ENCODE measurements at places on chromosomes 7 and 10. TPM values are rescaled to one million over a fixed set of nuclear protein-coding genes. Genes with fewer than 3 reads are reported as not detected.

- DNase-seq, result no peak
- no peaks in the 10 kb centered on the region for H3K36me3 ChIP-seq
- H3K4me1 ChIP-seq, result peaks cover 16% of the 10 kb centered on the region
- peaks cover 3% of the 10 kb centered on the region for H3K27me3 ChIP-seq
- H3K27ac ChIP-seq, result no peak overlapping the region
- H3K4me3 ChIP-seq, result no peak overlapping the region
Measured at GRCh38 chr7:25864511-25864910, 287.5 kb upstream of the NFE2L3 start.

EBF3 gene
- total RNA-seq, result 1.3 TPM

GRCh38 chr10:70369498-70370018 is 12.9 kb downstream of the LRRC20 start:
- no peak for DNase-seq
- no peaks in the 10 kb centered on the region for H3K27me3 ChIP-seq
- no peaks in the 10 kb centered on the region for H3K36me3 ChIP-seq
- no peak overlapping the region for H3K4me3 ChIP-seq

XRCC2 gene
- total RNA-seq, result 2.9 TPM

LCOR gene
- 36.6 TPM for total RNA-seq

- no peak overlapping the region for H3K27ac ChIP-seq
- H3K4me3 ChIP-seq, result no peak overlapping the region
- no peaks in the 10 kb centered on the region for H3K27me3 ChIP-seq
Measured at GRCh38 chr7:9945131-9945530, 1028.5 kb upstream of the PHF14 start.

DNA sequence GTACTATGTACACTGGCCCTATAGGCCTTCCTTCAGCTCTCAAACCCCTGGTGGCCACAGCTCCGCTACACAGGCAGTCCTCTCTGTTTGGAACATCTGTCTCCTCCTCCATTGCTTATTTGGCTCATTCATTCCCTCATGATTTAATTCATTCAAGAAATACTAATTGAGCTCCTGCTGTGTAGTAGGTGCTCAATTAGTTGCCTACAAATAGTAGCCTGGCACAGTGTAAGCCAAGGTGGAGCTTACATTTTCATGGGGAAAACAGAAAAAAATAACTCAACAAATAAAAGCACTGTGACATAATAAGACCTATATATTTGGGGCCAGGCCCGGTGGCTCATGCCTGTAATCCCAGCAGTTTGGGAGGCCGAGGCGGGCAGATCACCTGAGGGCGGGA is 3.4 kb upstream of the FIS1 start:
- DNase-seq, result no peak
- H3K4me1 ChIP-seq, result peaks cover 15% of the 10 kb centered on the region
- H3K36me3 ChIP-seq, result peaks cover 13% of the 10 kb centered on the region
- H3K27me3 ChIP-seq, result no peaks in the 10 kb centered on the region
- H3K4me3 ChIP-seq, result no peak overlapping the region

GNAT3 gene
- not detected for total RNA-seq

Data from endothelial cell (in vitro differentiated cells).